ENCODE measurements at places on chromosomes 5 and 9. TPM values are rescaled to one million over a fixed set of nuclear protein-coding genes. Genes with fewer than 3 reads are reported as not detected.

CSF2 gene
- not detected for polyA plus RNA-seq

ARHGEF28 gene
- polyA plus RNA-seq = 51.1 TPM

CTNNA1 gene
- 404 TPM for polyA plus RNA-seq

GIN1 gene
- 18.1 TPM for polyA plus RNA-seq

MYOZ3 gene
- polyA plus RNA-seq = 5.8 TPM

TMEM250 gene
- polyA plus RNA-seq = 17.5 TPM

PCDHB10 gene
- polyA plus RNA-seq = 9.2 TPM

IQGAP2 gene
- 72.4 TPM for polyA plus RNA-seq

PCDHA6 gene
- polyA plus RNA-seq = 0.47 TPM

DNA sequence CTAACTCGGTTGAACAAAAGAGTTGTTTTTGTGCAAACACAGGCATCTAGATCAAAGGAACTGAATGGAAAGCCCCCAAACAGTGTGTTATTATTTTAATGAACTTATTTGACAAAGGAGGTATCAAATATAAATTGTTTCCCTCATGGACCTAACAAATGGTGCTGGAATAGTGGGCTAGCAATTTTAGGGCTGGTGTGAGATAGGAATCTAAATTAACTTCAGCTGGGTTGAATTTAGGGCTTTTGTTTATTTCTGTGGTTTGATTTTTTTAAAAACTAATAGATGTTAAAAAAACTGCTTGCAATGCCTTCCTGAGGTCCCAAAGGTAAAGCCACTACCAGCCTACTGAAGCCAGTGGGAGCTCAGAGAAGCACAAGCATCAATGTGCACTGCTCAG, 42.1 kb downstream of the TTC39B start:
- no peak for DNase-seq

- no peak for DNase-seq
Measured at GRCh38 chr9:123528501-123528900, 172.5 kb downstream of the CRB2 start.

DNA sequence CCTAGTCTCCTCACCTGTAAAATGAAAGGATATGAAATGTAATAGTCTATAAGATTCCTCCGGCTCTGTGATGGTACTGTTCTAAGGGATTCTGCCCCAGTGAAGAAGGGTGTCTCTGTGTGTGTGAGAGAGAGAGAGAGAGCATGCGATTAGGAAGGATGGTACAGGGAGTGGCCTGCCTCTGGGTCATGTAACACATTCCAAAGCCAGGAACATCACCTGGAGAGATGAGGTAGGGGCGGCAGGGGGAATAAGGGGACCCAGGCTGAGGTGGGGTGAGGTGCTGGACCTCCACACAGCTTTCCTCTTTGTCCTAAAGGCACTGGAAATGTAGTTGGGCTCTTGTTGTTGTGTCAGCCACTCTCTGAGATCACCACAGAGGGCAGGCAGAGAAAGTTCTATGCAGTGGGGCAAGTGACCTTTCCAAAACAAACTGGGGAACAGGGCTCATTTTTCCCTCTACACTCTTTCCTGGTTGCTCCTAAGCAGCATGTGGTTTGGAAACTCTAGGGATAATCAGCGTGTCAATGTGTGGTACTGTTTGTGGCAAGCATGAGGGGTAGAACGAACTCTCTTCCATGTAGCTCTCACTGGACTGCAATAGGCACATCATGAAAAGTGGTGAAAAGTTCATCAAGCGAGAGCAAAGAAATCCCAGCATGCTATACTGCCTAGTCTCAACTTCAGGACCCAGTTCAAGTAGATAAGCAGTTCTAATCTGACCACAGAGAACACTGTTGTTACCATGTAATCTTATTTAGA, 65.0 kb downstream of the SEMA6A start:
- no peak for DNase-seq

GRCh38 chr5:77864997-77865396, 88.9 kb upstream of the TBCA start:
- no peak for DNase-seq

DNA sequence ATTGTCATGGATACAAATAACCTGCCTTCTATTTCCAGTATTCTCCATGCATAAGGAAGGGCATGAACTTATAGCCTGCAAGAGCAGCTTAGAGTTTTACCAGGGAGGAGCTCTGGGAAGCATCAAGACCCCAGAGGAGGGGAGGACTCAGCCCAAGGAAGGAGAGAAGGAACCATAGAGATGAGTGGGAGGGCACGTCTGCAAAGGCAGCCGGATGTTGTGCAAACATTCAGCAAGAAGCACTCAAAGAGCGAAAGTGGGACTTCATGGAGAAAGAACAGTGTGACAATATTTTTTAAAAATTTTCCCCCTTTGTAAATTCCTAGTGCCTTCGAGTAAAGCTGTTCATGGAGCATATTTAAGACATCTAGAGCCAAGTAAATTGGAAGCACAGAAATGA, 270.1 kb upstream of the PTGER4 start:
- no peak for DNase-seq

DNA sequence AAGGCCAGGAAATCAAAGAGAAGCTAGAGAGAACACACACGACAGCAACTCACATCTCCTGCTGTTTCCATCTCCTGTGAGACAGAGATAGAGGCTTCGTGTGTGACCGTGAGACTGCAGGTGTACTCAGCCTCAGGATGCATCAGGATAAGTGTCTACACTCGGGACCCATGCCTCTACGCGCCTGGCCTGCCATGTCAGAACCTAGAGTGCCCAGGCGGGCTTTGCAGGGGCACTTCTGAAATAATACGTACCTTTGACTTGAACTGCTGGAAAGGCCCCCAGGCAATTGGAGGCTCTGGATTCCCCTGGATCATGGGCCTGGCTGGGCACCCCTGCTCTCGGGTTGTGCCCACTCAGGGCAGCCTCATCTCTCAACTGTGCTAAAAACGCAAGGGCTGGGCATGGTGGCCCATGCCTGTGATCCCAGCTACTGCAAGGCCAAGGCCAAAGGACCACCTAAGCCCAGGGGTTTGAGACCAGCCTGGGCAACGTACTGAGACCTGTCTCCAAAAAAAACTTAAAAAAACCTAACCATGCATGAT, 13.0 kb downstream of the CLPTM1L start:
- DNase-seq = no peak

DNA sequence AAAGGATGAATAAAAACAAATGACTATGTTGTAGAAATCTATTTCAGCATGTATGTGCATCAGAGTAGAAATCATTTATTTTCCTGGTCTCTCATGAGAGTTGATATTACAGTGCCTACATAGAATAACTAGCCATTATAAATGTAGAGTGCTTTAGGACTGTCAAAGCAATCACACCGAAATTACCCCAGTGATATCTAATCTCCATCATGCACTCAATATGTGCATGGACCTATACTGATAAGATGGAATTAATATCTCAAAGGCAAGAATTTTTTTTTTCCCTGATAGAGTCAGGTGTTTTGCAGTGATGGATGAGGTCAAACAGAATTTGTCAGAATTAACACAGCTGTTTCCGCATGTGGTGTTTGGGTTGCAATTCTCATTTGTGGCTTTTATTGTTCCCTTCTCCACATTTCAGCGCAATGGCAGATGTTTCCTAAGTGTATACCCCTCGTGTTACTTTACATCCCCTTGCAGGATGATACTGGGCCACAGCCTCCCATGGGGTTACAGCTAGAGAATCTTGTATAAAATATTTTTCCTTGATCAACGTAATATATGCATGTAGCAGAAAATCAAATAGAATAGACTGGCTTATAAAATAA, 298.8 kb downstream of the RASEF start:
- no peak for DNase-seq

GRCh38 chr5:160361624-160362228, 8.7 kb downstream of the C1QTNF2 start:
- no peak for DNase-seq

DNA sequence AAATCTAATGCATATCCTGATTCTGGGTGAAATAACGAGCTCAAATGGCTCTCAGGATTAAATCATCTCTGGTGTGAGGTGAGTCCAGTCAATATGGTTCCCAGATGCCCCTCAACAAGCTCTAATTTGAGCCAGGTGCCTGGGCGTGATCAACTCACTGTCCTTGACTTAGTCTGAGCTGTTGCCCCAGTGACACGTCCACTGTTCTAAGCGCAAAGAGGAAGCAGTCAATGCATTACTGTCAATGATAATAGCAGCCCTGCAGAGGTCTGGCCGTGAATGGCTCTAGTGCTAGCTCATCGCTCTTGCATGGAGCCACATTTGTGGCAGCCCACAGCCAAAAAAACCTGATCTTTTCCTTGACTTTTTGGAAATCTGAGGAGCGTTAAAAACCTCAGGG, 128.6 kb upstream of the EFNA5 start:
- DNase-seq = no peak

DNA sequence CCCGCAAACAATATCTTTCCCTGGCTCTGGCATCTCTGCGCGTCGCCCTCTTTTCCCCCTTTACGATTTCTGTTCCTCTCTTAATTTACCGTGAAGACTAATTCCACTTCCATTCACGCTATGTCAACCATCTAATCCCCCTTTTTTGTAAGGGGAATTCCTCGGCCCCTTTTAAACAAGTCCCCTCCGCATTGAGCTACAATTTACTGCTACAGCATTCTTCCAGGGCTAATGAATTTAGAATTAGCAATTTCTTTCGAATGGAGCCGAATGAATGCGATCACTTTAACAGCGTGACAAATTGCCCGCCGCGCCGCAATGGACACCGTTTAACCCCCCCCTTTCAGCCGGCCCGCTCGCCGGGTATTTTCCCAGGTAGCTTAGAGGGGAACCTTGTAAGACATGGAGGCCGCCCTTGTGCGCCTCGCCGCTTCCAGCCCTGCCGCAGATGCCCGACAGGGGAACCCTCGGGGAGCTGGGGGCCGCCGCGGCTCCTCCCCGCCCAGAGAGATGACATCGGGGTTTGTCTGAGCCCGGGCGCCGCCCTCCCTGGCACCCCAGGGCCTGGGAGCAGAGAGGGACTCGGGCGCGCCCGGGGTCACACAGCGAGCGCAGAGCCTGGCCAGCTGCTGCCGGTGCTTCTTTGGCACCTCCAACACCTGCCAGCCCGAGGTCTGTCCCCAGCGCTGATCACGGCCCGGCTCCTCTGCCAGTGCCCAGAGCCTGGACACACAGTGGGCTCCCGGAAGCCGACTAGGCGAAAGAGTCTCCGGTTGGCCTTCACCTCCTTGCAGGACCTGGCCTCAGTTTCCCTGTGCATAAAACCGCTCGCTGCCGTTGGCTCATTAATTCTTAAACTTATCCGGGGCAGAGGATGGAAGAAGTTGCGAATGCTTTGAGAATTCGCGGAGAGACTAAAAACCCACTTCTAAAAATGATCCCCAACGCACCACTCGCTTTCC, 1.3 kb downstream of the PRDM12 start:
- no peak for DNase-seq

DNA sequence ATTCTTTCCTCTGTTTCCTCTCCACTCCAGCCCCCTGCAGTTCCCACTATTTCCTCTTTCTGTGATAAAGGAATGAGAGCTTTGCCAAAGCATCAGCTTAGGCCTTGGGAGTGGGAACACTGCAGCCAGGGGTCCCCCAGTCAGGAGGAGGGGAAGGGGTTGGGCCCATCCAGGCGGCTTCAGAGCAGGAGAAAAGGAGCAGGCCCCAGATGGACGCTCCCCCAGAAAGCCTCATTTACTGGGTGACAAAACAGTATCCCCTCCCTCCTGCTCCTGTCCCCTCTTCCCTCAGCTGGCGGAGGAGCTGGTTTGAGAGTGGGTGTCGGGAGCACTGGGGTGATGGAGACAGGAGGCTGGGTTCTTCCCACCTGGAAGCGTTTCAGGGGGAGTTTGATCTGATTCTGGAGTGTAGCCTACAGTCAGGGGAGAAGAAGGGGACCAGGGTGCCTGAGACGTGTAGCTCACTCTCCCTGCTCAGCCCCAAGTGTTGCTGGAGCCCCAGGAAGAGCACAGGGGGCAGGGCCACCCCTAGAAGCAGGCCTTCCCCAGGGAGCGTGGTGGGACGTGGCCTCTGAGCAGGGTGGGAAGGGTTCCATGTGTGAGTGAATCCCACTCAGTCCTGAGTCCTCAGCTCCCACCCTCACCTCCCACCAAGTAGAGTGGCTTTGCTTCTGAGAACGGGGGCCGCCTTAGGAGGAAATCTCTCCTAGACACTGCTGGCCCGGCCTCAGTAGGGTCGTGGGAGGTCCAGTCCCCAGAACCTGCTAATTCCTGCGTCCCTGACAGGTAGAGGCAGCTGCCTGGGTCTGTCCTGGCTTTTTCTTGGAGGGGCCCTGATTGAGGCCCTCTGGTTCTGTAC, 173.1 kb downstream of the CACNA1B start:
- no peak for DNase-seq

DNA sequence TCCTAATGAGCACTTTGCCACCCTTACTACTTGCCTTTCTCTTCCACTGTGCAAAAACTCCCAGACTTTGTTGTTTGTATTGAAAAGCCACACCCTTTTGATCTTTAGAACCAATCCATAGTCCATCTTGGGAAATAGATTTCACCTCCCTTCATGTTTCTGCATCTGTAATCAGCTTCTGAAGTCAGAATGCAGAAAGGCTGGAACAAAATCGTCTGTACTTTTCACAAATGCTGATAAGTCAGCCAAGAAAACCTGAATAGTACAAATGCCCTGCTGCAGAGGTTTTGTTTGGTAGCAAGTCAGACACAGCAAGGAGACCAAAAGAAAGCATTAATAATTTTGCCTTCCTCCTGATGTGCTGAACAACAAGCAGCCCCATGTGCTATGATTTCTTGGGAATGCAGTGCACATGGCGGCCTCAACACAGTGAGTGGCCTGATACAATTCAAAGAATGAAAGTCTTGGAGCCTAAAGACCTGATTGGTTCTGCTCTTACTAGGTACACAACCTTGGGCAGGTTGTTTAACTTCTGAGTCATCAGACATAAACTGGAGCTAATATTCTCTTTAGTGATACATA, 59.2 kb upstream of the STK32A start:
- no peak for DNase-seq

- DNase-seq = no peak
Measured at GRCh38 chr9:16103620-16104397, 551.0 kb downstream of the CCDC171 start.

DNA sequence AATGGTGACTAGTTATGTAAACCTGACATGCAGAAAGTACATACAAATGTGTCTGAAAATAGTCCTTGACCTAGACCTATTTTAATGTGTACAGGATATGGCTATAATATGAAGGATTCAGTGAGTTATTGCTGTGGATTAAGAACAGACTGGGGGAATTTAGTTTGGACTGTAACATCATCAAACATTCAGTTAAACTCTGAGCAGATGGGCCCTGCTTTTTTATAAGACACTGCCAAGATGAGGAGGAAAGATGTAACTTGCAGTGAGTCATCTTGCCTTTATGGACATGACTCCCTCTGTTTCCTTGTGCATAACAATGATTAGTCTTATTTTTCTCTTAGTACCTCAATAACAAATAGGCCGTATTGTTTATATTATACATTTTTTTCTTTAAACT, 12.2 kb downstream of the PPP3R2 start:
- no peak for DNase-seq

DNA sequence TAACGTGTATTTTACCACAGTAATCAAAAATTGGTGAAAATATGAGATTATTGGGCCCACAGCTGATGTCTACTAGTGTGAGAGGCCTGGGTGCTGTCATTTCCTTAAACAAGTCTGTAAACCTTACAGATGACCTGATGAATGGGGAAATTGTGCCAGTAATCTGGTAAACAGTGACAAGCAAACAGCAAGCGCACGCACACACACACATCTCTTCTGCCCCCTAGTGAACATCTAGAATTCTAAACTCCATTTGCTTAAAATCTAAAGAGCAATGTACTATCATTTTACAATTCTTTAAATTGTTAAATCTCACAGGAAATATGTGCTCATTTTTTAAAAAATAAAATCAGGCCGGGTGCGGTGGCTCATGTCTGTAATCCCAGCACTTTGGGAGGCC, 7.5 kb upstream of the RAPGEF1 start:
- DNase-seq = peak; percentile 38

GRCh38 chr9:3308609-3309008, 217.2 kb downstream of the RFX3 start:
- no peak for DNase-seq
